ENCODE measurements at places on chromosomes 3 and 15. TPM values are rescaled to one million over a fixed set of nuclear protein-coding genes. Genes with fewer than 3 reads are reported as not detected.

DNA sequence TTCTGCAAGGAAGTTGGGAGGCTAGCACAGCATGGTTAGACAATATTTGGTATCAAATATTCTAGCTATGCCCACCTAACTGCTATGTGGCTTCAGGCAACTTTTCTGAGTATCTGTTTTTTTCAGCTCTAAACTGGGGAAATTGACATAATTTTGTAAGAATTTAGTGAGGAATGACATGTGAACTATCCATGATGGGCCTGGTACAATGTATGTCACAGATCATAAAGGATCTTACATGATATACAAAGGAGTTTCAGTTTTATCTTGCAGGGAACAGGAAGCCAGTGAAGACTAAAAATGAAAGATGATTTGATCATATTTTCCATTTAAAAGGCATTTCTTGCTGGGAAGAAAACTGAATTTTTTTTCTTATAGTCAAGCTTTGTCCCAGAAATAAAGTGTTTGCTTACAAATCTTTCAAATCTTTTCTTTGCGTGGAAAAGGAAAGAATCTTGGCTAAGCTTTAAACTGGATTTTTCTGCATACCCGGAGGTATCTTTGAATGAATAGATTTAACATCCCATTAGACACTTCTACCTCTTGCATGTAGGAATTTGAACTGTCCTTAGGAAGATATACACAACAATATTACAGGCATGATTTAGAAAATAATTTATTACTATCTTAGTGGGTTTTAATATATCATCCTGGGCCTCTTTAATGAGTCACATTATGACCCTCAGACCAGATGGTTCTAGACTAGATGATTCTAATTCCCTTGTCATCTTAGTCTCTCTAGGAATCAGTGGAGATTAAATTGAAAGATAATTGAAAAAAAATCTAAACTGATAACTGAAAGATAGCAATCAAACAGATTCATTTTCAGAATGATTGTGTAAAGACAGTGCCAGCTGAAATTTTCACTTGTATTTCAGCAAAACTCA lies 436.0 kb upstream of the THBS1 start:
- no peaks in the 10 kb centered on the region for H3K27me3 ChIP-seq
- H3K36me3 ChIP-seq = no peaks in the 10 kb centered on the region
- DNase-seq = no peak
- no peak overlapping the region for H3K4me3 ChIP-seq

DNA sequence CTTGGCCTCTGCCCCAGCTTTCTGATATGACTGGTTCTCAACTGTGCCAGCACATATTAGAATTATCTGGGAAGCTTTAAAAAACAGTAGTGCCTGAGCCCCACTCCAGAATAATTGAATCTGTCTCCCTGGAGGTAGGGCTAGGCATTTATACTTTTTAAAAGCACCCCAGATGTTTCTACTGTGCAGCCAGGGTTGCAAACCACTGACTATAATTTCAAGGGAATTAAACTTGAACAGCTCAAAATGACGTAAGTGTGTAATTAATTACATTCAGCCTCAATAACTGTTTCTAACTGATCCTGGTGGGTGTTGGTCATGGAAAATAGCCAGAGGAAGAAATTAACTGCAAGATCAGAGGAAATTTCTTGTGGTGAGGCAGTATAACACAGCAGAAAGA lies 4.4 kb upstream of the IRAK2 start:
- H3K4me3 ChIP-seq = no peak overlapping the region
- H3K4me1 ChIP-seq = no peaks in the 10 kb centered on the region
- H3K27me3 ChIP-seq = no peaks in the 10 kb centered on the region
- DNase-seq = no peak
- H3K27ac ChIP-seq = no peak overlapping the region

- peak; percentile 95 for DNase-seq
- no peaks in the 10 kb centered on the region for H3K4me1 ChIP-seq
- H3K4me3 ChIP-seq = no peak overlapping the region
- H3K27ac ChIP-seq = no peak overlapping the region
- no peaks in the 10 kb centered on the region for H3K27me3 ChIP-seq
These were observed 192.4 kb downstream of the ABHD5 start for GRCh38 chr3:43882976-43883680.

GRCh38 chr3:167852216-167852615 lies 116.7 kb downstream of the SERPINI1 start:
- H3K27ac ChIP-seq = no peak overlapping the region
- no peaks in the 10 kb centered on the region for H3K36me3 ChIP-seq
- no peak for DNase-seq
- no peaks in the 10 kb centered on the region for H3K4me1 ChIP-seq
- no peaks in the 10 kb centered on the region for H3K27me3 ChIP-seq
- H3K4me3 ChIP-seq = no peak overlapping the region

DNA sequence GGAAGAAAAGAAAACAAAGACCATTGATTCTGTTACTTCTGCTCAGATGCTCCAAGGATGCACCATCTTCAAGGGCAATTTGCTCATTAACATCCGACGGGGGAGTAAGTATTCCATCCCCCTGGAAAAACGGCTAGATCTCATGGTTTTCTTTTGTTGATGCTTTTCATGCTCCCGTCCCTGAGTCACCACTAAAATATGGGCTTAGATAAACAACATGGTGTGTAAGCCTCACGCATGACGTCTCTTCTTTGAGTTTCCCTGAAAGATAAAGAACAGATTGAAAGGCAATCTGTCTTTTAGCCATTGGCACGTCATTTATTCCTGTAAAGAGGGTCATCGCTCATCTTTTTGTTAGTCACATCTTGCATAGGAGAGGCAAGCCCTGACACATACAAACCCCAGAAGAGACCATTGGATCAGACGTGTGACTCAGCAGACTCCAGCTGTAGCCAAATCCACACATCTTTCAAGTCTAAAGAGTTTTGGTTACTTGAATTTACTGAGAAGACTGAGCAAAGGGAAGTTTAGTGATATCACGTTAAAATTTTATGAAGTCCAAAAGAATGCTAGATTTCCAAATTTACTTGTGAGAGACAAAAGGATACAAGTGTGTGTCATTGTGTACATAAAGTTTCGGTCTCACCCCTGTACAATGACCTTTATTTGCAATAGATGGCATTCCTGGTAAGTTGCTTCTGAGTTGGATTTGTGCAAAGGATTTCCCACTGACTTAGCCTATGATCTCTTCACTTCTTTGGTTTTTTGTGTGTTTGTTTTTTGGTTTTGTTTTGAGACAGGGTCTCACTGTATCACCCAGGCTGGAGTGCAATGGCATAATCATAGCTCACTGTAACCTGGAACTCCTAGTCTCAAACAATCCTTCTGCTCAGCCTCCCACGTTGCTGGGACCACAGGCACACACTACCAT lies 110.5 kb downstream of the PGPEP1L start:
- H3K27me3 ChIP-seq = no peaks in the 10 kb centered on the region
- H3K36me3 ChIP-seq = no peaks in the 10 kb centered on the region
- H3K27ac ChIP-seq = peak overlapping the region; percentile 78
- peaks cover 59% of the 10 kb centered on the region for H3K4me1 ChIP-seq
- DNase-seq = no peak

DNA sequence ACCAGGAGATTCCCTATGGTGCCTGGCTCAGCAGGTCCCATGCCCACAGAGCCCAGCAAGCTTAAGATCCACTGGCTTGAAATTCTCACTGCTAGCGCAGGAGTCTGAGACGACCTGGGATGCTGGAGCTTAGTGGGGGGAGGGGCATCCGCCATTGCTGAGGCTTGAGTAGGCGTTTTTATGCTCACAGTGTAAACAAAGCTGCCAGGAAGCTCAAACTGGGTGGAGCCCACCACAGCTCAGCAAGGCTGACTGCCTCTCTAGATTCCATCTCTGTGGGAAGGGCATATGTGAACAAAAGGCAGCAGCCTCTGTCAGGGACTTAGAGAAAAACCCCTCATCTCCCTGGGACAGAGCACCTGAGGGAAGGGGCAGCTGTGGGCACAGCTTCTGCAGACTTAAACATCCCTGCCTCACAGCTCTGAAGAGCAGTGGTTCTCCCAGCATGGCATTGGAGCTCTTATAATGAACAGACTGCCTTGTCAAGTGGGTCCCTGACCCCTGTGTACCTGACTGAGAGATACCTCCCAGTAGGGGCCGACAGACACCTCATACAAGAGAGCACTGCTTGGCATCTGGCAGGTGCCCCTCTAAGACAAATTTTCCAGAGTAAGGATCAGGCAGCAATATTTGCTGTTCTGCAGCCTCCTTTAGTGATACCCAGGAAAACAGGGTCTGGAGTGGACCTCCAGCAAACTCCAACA lies 231.5 kb upstream of the SETMAR start:
- H3K27ac ChIP-seq = no peak overlapping the region
- H3K36me3 ChIP-seq = no peaks in the 10 kb centered on the region
- H3K27me3 ChIP-seq = no peaks in the 10 kb centered on the region

DNA sequence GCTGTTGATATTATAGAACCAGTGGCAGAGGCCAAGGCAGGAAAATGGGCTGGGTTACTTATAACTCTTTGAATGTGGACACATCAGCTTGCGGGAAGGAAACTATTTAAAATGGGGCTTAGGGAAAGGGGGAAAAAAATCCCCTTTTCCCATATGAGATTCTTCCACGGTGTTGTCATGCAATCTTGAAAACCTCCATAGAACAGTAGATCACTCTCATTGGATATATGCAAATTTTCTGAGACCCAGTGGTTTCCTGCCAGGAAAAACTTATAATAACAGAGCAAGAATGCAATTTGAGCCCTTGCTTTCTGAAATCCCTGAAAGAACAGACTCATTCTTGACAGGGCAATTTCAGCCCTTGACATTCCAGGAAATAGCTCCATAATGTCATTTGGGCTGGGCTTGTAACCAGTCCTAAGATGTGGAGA lies 31.1 kb downstream of the TMEM212 start:
- H3K27ac ChIP-seq = peak overlapping the region; percentile 71
- no peak overlapping the region for H3K4me3 ChIP-seq
- peaks cover 27% of the 10 kb centered on the region for H3K4me1 ChIP-seq
- DNase-seq = no peak
- H3K36me3 ChIP-seq = no peaks in the 10 kb centered on the region

DNA sequence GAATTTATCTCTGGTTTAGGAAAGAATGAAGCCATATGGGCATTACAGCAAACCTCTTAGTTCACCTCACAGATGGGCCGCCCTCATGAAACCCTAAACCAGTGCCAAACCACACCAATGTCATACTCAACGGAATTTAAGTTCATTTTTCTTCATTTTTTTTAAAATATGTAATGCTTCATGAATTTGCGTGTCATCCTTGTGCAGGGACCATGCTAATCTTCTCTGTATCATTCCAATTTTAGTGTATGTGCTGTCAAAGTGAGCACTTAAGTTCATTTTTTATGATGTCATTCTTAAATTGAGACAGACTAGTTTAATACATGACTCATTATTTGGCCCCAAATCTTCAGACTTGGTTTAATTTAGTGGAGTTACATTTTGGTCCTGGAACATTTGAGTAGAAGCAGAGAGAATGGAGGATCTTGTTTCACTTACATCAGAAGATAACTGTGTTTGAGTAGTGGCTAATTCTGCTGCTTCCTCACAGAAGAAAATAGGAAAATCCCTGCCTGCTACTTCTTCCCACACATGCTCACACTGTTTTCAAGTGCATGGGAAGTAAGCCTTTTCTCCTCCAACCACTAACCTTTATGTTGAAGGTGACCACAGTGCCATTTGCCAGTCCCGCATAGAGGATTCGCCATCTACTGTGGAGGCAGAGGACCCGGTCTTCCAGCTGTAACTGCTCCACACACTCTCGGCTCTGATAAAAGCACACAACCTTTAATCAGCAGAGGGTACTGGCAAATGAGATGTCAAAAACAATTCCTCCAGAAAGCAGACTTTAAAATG lies 63.3 kb downstream of the ZNF106 start:
- no peak overlapping the region for H3K4me3 ChIP-seq
- H3K4me1 ChIP-seq = peaks cover 10% of the 10 kb centered on the region
- no peaks in the 10 kb centered on the region for H3K27me3 ChIP-seq
- H3K27ac ChIP-seq = peak overlapping the region; percentile 73
- peaks cover 83% of the 10 kb centered on the region for H3K36me3 ChIP-seq

DNA sequence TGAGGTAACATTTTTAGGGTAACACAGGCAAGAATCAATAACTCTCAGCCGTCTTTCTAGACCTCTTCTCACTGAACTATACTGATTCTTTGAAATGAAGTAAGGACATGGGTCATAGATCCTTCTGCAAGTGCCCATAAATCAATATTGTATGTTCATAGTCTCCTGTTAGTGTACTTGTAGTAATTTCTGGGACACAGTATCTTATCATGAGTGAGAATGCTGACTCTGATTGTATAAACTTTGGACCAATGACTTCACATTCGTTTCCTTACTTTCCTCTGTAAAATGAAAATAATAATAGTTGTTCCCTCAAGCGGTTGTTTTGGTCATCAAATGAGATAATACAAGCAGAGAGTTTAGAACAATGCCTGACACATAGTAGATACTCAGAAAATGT lies 777.1 kb upstream of the GOLIM4 start:
- no peaks in the 10 kb centered on the region for H3K36me3 ChIP-seq
- H3K27me3 ChIP-seq = no peaks in the 10 kb centered on the region
- no peak for DNase-seq
- no peak overlapping the region for H3K27ac ChIP-seq
- H3K4me1 ChIP-seq = no peaks in the 10 kb centered on the region
- no peak overlapping the region for H3K4me3 ChIP-seq

DNA sequence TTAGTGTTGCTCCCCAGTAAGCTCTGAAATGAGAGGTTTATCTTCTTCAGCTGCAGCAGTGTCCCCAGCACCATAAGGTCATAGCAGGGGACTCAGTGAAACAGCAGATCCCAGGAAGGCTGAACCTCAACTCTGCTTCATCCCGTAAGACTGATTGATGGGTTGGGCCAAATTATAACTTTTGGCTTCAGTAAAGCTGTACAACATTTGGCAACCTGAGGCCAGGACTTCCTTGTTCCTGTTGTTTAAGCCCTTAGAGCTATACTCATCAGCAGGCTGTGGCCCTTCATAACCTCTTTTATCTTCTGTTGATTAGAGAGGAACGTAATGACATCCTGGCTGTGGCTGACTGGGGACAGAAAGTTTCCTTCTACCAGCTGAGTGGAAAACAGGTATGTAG lies 29.0 kb downstream of the IFT122 start:
- DNase-seq = no peak
- no peak overlapping the region for H3K27ac ChIP-seq
- H3K36me3 ChIP-seq = no peaks in the 10 kb centered on the region

- no peak overlapping the region for H3K4me3 ChIP-seq
- H3K27me3 ChIP-seq = no peaks in the 10 kb centered on the region
- H3K4me1 ChIP-seq = peaks cover 17% of the 10 kb centered on the region
- H3K36me3 ChIP-seq = peaks cover 20% of the 10 kb centered on the region
- DNase-seq = no peak
These were observed 36.5 kb downstream of the DZIP1L start for GRCh38 chr3:138078901-138079344.

ANKRD34C gene
- total RNA-seq = 0.25 TPM

ARGFX gene
- not detected for total RNA-seq

STAC gene
- 3.9 TPM for total RNA-seq

CCR8 gene
- not detected for total RNA-seq
